ENCODE measurements at places on chromosomes 16 and 17.

DNA sequence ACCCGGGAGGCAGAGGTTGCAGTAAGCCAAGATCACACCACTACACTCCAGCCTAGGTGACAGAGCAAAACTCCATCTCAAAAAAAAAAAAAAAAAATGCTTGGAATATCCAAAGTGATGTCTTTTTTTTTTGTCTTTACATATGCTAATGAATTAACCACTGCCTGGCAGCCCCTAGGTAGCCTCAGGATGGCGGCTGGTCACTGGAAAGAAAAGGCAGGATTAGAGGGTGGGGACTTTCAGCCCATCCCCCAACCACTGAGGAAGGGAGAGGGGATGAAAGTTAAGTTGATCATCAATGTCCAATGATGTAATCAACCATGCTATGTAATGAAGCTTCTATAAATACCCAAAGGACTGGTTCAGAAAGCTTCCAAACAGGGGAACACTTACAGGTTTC is 26.8 kb downstream of the RNF157 start:
- no peak for DNase-seq

DNA sequence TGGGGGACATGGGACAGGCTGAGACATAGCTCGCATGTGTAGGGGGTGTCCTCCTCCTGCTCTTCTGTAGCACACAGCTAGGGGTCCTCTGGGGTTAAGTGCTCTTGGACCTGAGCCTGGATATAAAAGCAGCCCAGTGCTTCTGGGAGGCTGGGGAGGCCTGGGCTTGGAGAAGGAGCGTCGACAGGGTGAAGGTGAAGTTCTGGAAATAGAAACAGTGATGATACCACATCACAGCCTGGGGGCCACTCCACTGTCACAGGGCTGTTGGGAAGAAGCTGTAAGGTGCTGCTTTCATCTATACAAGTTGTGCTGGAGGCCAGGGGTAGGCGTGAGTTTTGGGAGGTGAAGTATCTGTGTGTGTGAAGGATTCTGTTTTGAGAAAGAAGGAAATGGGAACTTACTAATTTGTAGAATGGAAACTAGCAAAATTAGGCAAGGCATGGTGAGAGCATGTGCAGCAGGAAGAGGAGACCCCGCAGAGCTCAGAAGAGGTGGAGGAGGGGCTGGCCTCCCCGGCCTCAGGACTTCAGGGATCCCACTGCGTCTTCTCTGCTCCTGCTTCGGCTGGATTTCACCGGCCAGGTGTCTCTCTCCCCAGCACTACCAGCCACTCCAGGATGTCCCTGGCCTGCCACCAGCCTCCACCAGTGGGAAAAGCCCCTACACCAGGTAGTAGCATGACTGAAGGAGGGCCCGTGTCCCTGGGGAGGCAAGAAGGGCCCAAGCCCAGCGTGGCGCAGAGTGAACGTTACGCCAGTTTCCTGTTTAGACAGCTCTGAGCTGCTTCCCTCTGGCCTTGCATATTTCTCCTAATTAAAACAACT is 19.4 kb downstream of the PLCG2 start:
- DNase-seq = no peak

GRCh38 chr16:23504453-23505179 is 5.7 kb downstream of the GGA2 start:
- peak; percentile 39 for DNase-seq

GRCh38 chr16:1791943-1792812 is 1.3 kb downstream of the IGFALS start:
- no peak for DNase-seq

DNA sequence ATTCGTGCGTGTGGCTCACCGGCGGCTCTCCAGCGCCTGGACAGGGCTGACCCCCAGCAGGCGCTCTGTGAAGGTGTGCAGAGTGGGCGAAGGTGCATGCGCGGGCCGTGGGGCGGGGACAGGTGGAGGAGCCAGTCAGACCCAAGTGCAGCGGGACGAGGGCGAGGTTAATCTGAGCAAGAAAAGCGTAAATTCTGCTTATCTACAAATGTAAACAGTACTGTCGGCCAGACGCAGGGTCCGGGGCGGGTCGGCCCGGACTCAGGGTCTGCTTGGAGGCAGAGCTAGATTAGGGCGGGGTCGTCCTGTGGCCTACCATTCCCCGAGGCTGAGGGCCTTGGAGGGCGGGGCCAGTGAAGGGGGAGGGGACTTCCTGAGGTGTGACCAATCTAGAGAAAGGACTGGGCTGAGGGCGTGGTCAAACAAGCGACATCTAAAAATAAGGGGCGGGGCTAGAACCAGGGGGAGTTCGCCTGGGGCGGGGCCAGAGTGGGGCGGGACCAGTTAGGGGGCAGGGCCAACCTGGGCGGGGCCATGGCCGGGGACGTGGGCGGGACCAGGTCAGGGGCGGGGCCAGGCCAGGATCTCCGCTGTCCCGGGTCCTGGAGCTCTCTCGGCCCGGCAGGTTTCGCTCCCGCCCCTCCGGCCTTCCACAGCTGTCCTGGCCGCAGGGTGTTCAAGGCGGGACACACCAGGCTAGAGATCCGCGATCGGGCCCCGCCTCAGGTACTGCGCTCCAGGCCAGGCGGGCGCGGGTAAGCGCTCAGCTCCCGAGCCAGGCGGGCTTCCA is at the start of gene SEC14L5:
Gene SEC14L5, plus strand, starts transcription at position 611 of the 790 bp plus-strand sequence. CDS start 994 bp downstream, outside the sequence.
- peak; percentile 85 for DNase-seq

- DNase-seq = no peak
Measured at GRCh38 chr17:61463316-61464129, 11.3 kb downstream of the TBX4 start.

GRCh38 chr17:17196776-17197175 is 9.4 kb downstream of the PLD6 start:
- no peak for DNase-seq

GRCh38 chr17:17824119-17824782 is 12.5 kb downstream of the SREBF1 start:
- DNase-seq = no peak

DNA sequence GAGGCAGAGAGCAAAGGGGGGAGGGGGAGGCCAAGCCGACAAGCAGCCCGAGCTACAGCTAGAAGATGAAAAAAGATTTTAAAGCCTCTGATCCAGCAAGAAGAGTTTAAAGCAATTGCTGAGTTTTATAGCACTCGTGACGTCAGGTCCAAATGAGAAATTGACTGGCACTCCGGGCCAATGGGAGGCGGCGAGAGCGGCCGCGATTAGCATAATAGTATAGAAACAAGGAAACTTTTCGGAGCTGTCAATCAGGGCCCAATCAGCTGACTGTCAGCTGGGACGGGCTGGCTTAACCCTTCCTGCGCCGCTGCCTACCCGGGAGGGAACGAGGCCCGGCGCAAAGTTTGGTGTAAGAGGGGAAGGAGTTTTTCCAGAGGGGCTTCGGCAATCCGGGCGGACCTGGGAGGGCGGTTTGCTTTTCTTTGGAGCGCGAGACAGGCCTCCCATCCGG is at the start of gene MAF:
Gene MAF, minus strand, starts transcription at position 100 of the 454 bp plus-strand sequence. CDS start 835 bp downstream, outside the sequence.
- peak; percentile 80 for DNase-seq

DNA sequence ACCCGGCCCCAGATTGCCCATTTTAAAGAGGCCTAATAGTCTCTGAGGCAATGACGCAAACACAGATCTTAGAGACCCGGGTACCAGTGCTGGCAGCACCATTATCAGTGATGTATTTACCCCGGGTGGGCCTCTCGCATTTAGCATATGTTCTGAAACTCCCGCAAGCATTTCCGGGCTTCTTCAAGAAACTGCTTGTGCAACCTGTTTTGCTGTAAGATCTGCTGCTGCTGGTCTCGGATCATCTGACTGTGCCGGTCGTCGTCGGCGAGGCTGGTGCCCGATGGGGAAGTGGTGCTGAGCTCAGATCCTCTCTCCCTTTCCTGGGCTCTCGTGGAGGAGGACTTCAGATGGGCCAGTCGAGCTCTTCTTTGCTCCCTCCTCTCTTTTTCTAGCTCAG is 12.5 kb downstream of the CEP295NL start:
- DNase-seq = no peak

GRCh38 chr17:82059272-82060000 is 6.2 kb downstream of the DUS1L start:
- DNase-seq = no peak

- no peak for DNase-seq
Measured at GRCh38 chr17:6361733-6362132, 73.2 kb downstream of the AIPL1 start.

DNA sequence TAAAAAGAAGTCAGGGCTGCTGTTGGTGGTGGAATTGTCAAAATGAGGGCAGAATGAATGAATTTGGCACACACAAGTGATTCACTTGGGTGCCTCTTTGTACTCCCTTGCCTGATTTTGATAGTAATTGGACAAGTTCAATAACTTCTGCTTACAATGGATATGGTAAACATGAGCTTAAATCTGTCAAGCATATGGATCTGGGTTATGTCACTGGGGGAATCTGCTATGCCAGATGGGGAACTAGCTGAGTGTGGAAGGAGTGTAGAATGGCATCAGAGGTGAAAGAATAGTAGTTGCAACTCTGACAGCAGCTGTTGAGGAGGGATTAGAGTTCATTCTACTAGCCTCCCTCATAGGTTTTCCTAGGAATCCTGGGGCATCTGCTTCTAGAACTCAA is 724.2 kb upstream of the CDH8 start:
- no peak for DNase-seq

DNA sequence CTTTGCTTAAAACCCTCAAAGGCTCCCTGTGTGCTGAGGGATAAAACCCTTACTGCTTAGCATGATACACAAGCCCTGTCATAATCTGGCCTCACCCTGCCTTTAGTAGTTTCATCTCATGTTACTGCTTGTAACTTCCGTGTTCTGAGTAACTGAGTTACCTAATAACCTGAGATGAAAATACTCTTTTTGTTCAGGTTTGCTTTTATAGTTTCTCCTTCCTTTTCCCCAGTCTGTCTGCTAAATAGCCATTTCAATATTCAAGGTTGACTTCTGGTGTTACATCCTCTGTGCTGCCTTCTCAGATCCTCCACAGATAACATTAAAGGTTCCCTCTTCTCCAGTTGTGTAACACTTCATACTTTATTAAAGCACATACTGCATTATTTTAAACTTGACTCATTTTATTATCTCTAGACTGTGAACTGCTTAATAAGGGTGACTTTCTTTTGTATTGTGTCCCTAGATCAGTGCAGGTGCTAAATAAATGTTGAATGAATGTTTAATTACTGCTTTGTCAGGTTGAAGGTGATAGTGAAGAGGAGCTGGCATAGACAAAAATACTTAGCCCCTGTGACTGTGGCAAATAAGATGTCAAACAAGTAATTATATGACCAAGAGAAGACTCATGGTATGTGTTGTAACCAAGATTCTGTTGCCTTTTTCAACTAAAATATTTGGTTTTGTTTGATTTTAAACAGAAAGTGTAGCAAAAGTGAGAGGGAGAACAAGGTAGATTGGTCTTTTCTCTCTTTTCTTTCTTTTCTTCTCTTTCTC is 47.8 kb downstream of the NFAT5 start:
- no peak for DNase-seq

DNA sequence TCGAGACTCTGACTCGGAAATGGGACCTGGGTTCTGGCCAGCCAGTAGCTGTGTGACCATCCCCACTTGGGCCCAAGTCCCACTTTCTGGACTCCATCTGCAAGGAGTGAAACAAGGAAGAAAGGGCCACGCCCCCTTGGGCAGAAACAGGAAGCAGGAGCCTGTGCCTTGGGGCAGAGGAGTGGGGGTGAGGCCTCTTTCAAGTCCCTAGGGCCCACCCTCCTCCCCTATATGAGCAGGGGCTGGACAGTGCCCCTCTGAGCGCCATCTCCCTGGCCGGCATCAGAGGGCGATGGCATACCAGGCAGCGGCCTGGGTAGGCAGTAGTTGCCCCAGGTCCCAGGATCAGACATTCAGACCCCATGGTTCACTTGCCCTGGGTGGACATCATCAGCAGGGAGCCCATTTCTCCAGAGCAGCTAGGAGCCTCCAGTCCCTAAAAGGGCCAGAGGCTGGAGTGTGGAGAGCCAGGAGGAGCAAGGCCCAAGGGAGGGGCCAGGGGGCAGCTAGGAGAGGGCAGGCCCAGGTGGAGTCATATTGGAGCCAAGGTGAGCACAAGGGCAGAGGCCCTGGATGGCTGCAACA is 7.1 kb downstream of the BCAR1 start:
- no peak for DNase-seq

Data from stimulated activated CD4-positive, alpha-beta T cell treated with anti-CD3 and anti-CD28 coated beads, Interleukin-1b, Interleukin-23, amount 100 ng/mL, for 24 hours (primary cell).